NCI-H82 (cell line): ENCODE measurements at places on chromosomes 7 and 10.
A peak's percentile ranks its signal among the peaks of the same experiment; 100 is the strongest.

DNA sequence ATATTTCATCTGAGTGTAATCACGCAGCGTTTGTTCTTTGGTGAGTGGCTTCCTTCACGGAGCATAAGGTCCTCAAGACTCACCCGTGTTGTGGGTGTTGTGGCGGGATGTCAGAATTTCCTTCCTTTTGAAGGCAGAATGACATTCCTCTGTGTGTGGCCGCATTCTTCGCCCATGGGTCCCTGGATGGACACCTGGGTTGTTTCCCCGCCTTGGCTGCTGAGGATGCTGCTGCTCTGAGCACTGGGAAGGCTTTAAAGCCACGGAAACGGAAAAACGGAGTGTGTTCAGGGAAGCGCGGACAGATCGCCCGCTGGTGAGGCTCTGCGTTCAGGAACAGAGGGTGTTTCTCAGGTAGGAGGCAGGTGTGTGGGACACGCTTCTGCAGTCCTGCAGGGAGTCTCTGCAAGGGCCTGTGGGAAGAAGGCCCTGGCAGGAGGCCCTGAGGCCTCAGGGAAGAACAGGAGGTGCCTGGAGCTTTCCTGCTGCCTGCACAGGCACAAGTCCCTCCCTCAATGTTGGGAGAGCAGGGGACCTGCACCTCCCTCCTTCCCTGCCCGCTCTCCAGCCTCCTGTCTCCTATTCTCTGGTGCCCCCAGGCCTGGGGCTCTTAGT lies 35.7 kb upstream of the SHH start:
- DNase-seq: no peak

DNA sequence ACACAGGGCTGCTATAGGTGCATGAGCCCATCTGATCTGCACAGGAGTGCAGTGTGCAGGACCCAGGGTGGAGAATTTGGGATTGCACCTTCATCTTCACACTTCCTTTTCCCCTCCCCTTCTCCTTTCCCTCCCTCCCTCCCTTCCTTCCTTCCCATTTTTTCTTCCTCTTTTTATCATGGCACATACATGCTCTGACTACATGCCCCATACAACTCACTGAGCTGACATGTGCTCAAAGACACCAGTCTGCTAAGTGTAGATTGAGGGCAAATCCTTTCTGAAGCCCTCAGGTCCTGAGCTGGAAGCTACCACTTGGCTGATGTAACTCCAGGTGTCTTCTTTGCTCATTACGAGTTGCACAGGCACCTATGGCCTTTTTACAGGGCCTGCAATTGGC lies 365.3 kb upstream of the ZNF32 start:
- no peak for DNase-seq

DNA sequence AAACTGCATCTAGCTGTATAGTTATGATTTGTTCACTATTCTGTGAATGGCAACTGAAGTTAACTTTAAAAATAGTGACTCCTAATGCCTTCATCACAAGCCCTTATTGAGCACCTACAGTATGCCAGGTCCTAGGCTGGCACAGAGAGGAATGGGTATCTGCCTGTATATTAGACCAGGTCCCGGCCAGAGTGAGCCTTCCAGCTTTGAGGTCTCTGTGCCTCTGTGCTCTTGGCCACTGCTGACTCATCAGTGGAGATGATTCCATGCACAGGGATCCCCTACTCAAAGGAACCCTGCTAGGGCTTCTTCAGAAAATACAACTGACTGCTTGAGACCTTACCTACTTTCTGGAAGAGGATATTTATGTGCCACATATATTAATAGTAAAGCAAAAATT lies 118.4 kb downstream of the GFRA1 start:
- no peak for DNase-seq

- peak; percentile 28 for DNase-seq
These were observed at the start of gene PRKG1 for GRCh38 chr10:51074238-51075028. Gene PRKG1, plus strand, starts transcription at chr10:51074487.

- no peak for DNase-seq
These were observed 33.5 kb downstream of the ALOX5 start for GRCh38 chr10:45407542-45407941.

- no peak for DNase-seq
These were observed 35.0 kb upstream of the DNAAF5 start for GRCh38 chr7:691361-692045.

GRCh38 chr10:119341459-119342301 lies 134.3 kb downstream of the GRK5 start:
- DNase-seq: no peak

GRCh38 chr10:119526621-119527592 lies 15.6 kb downstream of the RGS10 start:
- DNase-seq: peak; percentile 69

DNA sequence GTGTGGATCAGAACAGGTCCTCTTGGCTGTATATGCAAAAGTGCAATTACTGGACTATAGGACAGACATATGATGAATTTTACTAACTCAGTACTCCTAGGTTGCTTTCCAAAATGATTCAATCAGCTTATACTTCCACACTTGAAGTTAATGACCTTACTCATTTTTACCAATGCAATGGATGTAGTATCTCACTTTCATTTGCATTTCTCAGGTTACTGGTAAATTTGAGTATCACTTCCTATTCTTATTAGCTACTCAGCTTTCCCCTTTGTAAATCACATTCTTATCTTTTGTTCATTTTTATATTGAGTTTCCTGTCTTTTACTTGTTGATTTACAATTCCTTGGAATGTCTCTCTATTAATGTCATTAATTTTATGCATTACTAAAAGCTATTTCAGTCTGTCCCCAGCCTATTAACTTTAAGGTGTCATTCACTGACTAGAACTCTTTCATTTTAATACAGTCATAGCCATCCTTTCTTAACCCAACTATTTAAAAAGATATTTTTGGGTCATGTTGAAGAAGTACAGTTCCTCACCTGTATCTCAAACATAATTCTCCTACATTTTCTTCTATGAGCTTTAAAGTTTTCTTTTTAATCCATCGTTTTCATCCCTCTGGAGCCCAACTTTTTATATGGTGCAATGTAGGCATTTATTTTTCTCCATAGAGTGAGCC lies 88.6 kb downstream of the VIM start:
- DNase-seq: no peak

DNA sequence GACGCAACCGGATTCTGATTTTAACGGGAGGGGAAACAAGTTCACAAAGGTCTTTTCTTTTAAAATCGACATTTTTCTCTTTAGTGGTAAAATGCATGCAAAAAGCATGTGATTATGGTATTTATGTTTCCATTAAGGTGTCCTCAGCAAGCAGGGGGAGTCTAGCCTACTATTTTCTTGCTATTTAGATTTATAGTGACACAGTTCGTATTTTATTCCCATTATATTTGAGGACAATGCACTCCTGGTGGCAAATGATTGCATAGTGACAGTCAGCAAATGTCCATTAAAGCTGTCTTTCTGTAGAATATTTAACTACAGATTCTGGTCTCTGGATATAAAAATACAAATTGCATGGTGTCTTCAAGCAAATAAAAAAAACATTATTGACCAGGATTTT lies 554.2 kb downstream of the PARD3 start:
- no peak for DNase-seq

GRCh38 chr10:75857269-75857846 lies 425.9 kb downstream of the LRMDA start:
- no peak for DNase-seq

DNA sequence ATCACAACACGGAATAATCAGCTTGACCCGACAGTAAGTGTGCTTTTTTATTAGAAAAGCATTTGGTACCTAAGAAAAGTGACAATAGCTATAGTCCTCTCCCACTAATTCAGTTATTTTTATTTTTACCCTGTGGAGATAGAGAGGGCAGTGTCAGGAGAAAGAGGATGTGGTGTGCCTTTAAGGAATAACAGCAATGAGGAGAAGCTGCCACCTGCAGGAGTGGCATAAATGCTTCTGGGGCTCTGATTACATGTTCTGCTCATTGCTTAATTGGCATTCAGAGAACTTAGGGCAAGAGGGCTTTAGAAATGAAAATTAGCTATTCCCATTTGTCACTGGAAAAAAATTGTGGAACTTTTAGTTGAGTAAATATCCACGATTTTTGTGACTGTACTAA lies 60.1 kb downstream of the DENND11 start:
- no peak for DNase-seq

DNA sequence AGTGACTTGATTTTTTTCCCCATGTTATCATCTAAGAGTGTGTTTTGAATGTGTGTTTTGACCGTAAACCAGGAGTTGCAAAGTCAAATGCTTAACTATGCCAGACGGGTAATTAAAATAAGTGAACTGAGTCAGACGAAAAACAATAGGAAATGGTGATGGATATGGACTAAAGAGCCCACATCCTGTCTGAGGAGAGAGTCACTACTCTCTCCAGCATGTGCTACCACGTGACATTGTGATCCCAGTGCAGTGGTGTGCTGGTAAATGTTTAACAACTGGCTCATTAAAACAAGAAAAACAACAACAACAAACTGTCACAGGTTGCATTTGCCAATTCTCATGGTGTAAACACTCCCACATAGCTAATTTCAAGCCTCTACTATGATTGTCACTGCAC lies 164.3 kb downstream of the SUGCT start:
- DNase-seq: no peak

GRCh38 chr10:90587081-90587491 lies 270.8 kb downstream of the HTR7 start:
- no peak for DNase-seq
